ENCODE measurements at places on chromosomes 5 and 9. TPM values are rescaled to one million over a fixed set of nuclear protein-coding genes. Genes with fewer than 3 reads are reported as not detected.

IL9 gene
- 0.70 TPM for total RNA-seq

NIPAL4 gene
- total RNA-seq, result 1.6 TPM

NRARP gene
- 1.6 TPM for total RNA-seq

SLC34A3 gene
- total RNA-seq, result not detected

IFNA21 gene
- not detected for total RNA-seq

QRFP gene
- total RNA-seq, result not detected

TOR2A gene
- total RNA-seq, result 21.9 TPM

SPINK13 gene
- not detected for total RNA-seq

CCL19 gene
- not detected for total RNA-seq

PCDHA9 gene
- total RNA-seq, result not detected

LCN9 gene
- total RNA-seq, result not detected

ATOSB gene
- 13.5 TPM for total RNA-seq

ATG12 gene
- total RNA-seq, result 82.9 TPM

PCDHGA2 gene
- 0.11 TPM for total RNA-seq

PCDHB11 gene
- not detected for total RNA-seq

SHOC1 gene
- total RNA-seq, result not detected

SHC3 gene
- not detected for total RNA-seq

GFI1B gene
- total RNA-seq, result not detected

ENTPD2 gene
- not detected for total RNA-seq
